ENCODE measurements at places on chromosomes 11 and 22.

DNA sequence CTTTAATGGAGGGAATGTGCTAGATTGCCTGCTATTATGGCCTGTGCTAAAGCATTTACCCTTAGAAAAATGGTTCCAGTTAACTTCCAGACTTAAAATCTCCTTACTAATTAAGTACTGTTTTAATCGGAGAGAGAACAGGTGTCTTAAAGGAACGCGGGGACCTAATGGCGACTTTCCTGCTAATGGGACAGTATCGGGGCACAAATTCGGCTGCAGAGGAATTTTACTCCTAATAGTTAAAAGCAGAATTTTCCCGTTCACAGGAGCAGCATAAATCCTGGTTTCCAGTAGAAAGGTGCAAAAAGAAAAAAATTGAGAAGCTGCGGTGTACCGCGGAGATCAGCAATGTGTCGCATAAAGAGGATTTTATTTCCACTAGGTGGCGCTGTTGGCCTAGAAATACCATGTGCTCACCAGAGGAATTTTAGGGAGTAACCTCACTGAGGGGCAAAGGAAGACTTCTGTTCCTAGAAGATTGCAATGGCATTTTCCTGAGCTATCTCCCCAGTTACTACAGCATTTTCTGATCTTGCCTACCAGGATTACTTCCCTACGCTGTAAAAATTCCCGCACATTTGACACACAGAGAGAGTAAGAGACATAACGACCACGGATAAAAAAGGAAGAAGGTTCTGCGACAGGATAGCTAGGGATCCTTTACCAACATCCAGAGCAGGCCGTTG, 44.5 kb downstream of the ZNF280B start:
- H3K27ac ChIP-seq, result no peak overlapping the region
- no peaks in the 10 kb centered on the region for H3K4me1 ChIP-seq

DNA sequence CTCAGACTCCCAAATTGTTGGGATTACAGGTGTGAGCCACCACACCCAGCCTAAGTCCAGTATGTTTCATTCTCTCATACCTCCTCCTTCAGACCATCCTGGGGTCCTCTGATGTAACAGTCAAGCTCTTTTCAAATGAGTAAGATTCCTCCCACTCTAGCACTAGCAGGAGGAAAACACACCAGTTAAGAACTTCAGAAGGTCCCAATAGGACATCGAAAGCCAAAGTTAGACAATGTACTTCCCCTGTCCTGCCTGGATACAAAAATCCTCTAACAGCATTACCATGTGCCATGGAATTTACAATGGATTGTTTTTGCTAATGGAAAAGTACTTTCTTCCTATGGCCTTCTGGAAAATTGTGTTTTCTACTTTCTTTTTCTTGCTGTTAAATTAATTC, 67.1 kb downstream of the CCDC34 start:
- no peak overlapping the region for H3K27ac ChIP-seq
- no peak for DNase-seq
- H3K4me1 ChIP-seq, result no peaks in the 10 kb centered on the region
- no peaks in the 10 kb centered on the region for H3K27me3 ChIP-seq

- H3K4me1 ChIP-seq, result peaks cover 61% of the 10 kb centered on the region
- H3K27ac ChIP-seq, result peak overlapping the region; percentile 96
- no peaks in the 10 kb centered on the region for H3K36me3 ChIP-seq
- peak overlapping the region; percentile 87 for H3K4me3 ChIP-seq
- H3K27me3 ChIP-seq, result no peaks in the 10 kb centered on the region
Observed at GRCh38 chr11:1308743-1309497, 512 bp downstream of the TOLLIP start.

DNA sequence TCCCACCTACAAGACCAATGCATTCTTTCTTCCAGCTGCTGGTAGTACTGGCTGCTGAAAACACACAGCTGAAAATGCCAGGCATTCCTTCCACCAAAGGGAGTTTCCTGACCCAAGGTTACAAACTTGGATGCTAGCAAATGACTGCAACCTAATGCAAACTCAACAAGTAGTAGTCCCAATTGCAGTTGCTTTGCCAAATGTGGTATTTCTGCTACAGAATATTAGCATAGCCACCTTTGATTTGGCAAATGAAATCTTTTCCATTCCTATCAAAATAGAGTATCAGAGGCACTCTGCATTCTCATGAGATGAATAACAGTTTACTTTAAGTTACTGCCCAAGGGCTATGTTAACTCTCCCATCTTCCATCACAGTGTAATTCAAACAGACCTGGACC, 172.0 kb upstream of the ARHGAP42 start:
- H3K27me3 ChIP-seq, result no peaks in the 10 kb centered on the region
- DNase-seq, result no peak

DNA sequence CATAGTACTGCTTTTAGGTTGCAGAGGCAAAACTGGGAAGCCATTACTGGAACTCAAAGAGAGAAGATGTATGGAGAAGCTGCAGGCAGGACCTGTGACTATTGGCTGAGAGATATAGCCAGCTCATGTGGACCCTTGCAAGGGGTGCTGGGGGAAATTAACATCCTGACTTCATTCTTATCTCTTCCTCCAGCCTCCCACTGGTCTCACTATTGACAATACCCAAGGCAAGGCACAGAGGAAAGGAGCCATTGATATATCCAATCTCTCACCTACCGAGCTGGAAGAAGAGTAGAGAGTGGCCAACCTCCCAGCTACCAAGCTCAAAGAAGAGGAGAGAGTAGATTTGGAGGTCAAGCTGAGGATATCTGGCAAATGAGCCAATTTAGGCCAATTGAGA, 36.8 kb upstream of the ZBED5 start:
- H3K27ac ChIP-seq, result no peak overlapping the region
- no peaks in the 10 kb centered on the region for H3K27me3 ChIP-seq
- no peak for DNase-seq
- no peak overlapping the region for H3K4me3 ChIP-seq

DNA sequence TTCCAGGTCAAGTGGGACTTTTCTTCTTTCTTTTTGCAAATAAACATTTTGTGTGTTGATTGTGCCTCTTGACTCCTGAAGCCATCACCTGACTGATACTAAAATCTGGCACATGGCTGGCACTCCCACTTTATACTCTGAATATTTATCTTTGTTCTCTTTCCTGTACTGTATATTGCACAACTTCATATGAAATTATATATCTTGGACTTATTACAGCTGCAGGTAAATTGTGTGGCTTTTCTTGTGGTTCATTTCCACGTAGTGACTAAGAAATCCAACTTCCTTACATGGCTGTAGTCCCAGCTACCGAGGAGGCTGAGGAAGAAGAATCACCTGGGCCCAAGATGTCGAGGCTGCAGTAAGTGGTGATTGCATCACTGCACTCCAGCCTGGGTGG, 23.7 kb upstream of the OR5B12 start:
- no peak overlapping the region for H3K4me3 ChIP-seq
- H3K27me3 ChIP-seq, result no peaks in the 10 kb centered on the region
- DNase-seq, result no peak
- H3K36me3 ChIP-seq, result no peaks in the 10 kb centered on the region

DNA sequence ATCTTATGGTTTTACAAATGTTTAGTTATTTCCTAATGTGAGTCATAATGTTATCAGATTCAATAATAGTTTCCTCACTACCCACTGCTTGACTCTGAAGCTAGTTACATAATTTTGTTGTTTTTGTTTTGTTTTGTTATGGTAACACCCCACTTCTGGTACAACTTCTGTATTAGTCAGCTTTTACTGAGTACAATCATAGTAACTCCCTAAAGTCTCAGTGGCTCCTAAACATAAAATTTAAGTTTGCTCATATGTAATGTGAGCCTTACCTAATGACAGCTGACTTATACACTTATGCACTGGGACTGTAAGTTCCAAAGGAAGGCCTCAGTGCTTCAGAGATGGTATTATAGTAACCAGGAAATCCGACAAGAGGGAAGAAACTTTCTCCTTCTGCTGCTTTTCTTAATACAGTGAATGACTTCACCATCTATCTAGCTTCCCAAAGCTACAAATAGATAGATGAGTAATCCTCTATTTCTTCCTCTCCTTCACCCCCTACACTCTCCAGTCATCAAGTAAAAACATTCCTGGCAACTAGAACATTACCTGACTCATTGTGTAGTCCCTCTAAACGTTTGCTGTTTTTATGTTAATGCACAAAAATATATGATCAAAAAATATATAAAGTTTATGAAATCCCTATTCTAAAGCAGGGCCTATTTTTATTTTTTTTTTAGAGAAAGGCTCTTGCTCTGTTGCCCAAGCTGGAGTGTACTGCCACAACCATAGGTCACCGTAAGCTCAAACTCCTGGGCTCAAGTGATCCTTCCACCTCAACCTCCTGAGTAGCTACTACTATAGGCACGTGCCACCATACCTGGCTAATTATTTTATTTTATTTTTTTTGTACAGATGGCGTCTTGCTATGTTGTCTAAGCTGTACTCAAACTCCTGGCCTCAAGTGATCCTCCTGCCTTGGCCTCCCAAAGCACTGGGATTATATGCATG, 563.0 kb downstream of the SOX6 start:
- DNase-seq, result no peak
- H3K27ac ChIP-seq, result no peak overlapping the region
- H3K4me3 ChIP-seq, result no peak overlapping the region
- no peaks in the 10 kb centered on the region for H3K27me3 ChIP-seq

GRCh38 chr11:121412711-121413415, 39.3 kb upstream of the SORL1 start:
- peaks cover 23% of the 10 kb centered on the region for H3K4me1 ChIP-seq
- H3K27ac ChIP-seq, result no peak overlapping the region
- no peaks in the 10 kb centered on the region for H3K27me3 ChIP-seq
- H3K36me3 ChIP-seq, result no peaks in the 10 kb centered on the region

GRCh38 chr11:35005141-35005780, 88.8 kb downstream of the PDHX start:
- H3K4me3 ChIP-seq, result no peak overlapping the region
- no peak overlapping the region for H3K27ac ChIP-seq
- DNase-seq, result no peak
- H3K27me3 ChIP-seq, result no peaks in the 10 kb centered on the region
- no peaks in the 10 kb centered on the region for H3K36me3 ChIP-seq

GRCh38 chr22:50027639-50028537, 15.3 kb upstream of the IL17REL start:
- H3K36me3 ChIP-seq, result no peaks in the 10 kb centered on the region
- peaks cover 15% of the 10 kb centered on the region for H3K4me1 ChIP-seq
- H3K27ac ChIP-seq, result no peak overlapping the region
- H3K4me3 ChIP-seq, result no peak overlapping the region

DNA sequence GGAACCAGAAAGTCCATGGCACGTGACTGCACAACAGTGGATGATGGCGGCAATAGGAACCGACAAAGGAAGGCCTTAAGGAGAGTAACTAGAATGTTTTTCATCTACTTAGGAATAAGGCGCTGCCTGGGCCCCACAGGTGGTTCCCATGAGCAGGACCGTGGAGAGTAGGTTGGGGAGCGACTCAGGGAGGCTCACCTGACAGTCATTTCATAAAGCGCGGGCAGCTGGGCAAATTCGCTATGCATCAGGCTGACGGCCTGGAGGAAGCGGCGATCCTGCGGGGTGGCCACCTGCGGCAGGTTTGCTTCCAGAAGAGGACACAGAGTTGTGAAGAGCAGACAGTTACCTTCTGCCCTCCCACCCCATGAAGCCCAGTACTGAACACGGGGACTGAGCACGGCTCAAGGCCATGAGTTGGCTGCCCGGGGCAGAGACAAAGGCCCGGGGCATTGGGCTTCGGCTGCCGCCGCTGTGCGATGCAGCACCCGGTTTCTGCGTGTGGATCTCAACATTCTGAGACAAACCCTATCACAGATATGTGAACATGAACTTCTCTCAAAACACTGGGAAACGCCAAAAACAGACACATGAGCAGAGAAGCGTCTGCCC, 25.8 kb downstream of the HPS4 start:
- H3K4me1 ChIP-seq, result no peaks in the 10 kb centered on the region
- no peak overlapping the region for H3K27ac ChIP-seq
- no peaks in the 10 kb centered on the region for H3K27me3 ChIP-seq
- no peak for DNase-seq
- H3K36me3 ChIP-seq, result no peaks in the 10 kb centered on the region
- H3K4me3 ChIP-seq, result no peak overlapping the region

DNA sequence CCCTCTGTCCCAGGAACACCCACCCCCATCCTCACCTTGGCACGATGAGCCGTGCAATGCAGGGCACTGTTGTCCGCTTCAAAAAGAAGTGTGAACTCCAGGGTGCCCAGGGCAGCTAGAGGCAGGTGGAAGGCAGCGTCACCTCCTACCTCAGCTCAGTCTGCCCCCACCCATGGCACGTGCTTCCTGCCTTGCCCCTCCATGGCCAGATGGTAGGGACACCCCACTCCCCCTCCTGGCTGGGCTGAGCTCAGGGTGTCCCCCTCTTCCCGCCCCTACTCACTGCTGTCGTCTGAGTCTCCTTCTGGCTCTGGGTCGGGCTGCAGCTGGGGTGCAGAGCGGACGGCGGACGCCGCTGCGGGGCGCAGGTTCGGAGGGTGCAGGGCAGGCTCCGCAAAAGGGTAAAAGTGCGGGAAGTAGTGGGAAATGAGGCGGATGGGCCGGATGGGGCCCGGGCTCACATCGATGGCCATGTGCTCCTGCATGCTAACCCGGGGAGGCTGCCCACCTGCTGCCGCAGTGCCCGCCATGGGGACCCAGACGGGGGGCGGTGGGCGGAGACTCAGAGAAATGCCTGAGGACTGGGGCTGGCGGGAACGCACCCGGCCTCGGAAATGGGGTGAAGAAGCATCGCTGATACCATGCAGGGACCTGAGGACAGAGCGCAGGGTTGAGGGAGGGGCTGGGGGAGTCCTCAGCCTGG, 9.1 kb downstream of the NDUFV1 start:
- H3K27me3 ChIP-seq, result no peaks in the 10 kb centered on the region
- DNase-seq, result no peak
- H3K27ac ChIP-seq, result no peak overlapping the region
- peaks cover 15% of the 10 kb centered on the region for H3K4me1 ChIP-seq
- H3K4me3 ChIP-seq, result no peak overlapping the region

DNA sequence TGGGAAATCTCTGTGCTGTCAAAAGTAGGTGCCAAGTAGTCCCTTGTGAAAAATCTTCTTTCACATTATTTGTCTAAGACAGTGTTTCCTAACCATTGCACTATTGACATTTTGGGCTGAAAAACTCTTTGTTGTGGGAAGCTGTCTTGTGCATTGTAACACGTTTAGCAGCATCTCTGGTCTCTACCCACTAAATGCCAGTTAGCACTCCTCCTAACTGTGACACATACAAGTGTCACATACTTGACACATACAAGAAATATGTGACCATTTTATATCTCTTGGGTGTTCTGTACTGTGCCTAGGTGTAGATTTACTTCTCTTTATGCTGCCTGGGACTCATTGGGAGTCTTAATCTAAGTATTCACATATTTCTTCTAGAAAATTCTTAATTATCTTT, 57.8 kb downstream of the NXPE1 start:
- no peak overlapping the region for H3K27ac ChIP-seq
- H3K27me3 ChIP-seq, result no peaks in the 10 kb centered on the region
- DNase-seq, result no peak
- no peaks in the 10 kb centered on the region for H3K4me1 ChIP-seq
- no peak overlapping the region for H3K4me3 ChIP-seq

- H3K27ac ChIP-seq, result no peak overlapping the region
- DNase-seq, result no peak
- no peaks in the 10 kb centered on the region for H3K27me3 ChIP-seq
Observed at GRCh38 chr22:49881856-49882255, 28.2 kb downstream of the ZBED4 start.

GRCh38 chr11:66070604-66071380, 720 bp downstream of the PACS1 start:
- peak overlapping the region; percentile 66 for H3K4me3 ChIP-seq
- peak overlapping the region; percentile 90 for H3K27ac ChIP-seq
- H3K4me1 ChIP-seq, result peaks cover 42% of the 10 kb centered on the region
- no peaks in the 10 kb centered on the region for H3K36me3 ChIP-seq
- DNase-seq, result no peak

Data from vagina (tissue), 2 donors.